Retina (tissue), 1 donor: ENCODE measurements at places on chromosomes 7 and 10.

GRCh38 chr7:142513178-142513955 is 235.9 kb upstream of the PRSS1 start:
- no peak for DNase-seq

DNA sequence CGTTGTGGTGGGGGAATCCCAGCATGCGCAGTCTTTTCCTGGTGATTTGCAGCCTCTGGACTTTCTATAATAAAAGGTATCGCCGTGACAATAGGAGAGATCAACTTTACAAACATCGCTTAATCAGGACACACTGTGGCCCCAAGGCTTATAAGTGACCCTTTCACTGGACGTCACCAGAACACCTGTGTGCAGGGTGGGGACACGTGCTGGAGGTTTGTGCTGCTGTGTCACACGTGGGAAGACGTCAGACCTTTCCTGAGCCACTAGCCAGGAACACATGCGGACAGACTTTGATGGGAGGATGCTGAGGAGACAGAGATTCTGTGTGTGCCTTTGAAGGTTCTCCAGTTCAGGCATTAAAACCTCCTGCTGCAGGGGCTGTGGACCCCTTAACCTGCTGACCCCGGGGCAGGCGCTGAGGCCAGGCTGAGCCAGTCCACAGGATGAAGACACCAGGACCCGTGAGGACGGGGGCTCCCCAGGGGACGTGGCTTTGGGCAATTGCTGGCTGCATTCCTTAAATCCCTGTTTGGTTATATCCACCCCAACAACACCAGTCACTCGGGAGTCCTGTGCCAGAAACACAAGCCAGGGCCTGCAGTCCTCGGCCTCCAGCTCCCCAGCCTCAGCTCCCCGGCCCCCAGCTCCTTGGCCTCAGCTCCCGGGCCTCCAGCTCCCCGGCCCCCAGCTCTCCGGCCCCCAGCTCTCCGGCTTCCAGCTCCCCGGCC is 183.4 kb downstream of the PTPRN2 start:
- DNase-seq, result no peak

GRCh38 chr10:90598513-90598912 is 259.3 kb downstream of the HTR7 start:
- DNase-seq, result no peak

DNA sequence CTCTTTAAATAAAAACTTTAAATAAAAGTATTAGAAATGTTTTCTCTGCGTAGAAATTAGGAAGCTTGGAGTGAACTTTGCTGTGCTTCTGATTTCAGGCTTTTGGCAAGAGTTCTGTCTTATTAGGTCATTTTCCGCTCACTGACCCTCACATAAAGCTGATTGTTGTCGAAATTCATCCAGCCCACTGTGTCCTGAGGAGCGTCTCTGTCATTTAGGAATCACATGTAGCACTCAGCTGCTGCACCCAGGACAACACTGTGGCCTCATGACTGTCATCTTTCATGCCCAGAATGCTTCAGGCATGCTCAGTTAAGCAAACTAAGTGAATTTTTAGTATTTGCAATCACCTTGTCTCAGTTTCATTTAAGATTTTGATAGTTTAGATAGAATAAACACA is 57.8 kb upstream of the MSRB2 start:
- peak; percentile 49 for DNase-seq

DNA sequence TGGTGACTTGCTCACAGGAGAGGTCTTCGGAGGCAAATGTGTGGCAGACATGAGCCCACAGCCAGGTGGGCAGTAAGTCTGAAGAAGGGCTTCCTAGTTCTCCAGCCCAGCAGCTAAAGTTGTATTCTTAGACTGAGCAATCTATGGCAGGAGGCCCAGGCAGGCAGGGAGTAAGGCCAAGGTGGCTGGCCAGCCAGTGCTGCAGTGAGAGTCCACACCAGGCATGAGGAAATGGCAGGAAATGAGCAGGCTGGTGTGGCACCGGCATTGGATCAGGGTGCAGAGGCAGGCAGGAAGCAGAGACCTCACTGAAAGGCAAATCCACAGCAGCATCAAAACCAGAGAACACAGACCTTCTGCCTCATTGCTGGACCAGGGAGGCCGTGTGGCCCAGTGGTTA is 84.6 kb upstream of the PDE1C start:
- DNase-seq, result no peak

DNA sequence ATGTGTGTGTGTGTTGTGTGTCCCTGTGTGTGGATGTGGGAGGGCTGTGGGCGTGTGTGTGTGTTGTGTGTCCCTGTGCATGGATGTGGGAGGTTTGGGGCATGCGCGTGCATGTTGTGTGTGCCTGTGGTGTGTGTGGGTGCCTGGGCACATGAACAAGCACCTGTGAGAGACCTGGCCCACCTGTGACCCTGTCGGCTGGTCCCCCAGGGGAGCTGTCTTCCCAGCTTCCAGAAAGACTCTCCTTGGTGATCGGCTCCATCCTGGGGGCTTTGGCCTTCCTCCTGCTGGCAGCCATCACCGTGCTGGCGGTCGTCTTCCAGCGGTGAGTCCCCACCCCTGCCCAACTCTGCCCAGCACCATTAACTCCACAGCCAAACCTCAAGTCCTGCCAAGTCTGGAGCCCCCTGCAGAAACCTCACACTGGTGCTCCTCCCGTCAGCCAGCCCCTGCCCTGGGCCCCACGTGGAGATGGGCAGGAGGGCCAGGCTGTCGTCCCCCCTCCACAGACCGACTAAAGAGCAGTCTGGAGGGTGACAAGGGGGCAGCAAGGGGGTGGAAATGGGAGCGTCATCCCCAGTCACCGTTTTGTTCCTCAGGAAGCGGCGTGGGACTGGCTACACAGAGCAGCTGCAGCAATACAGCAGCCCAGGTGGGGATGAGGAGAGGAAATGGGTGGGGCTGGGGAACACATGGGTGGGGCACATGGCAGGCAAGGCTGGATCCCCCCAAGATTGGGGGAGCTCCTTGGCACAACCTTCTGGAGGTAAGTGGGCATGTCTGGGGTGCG is 12.7 kb downstream of the EPHB6 start:
- DNase-seq, result no peak

DNA sequence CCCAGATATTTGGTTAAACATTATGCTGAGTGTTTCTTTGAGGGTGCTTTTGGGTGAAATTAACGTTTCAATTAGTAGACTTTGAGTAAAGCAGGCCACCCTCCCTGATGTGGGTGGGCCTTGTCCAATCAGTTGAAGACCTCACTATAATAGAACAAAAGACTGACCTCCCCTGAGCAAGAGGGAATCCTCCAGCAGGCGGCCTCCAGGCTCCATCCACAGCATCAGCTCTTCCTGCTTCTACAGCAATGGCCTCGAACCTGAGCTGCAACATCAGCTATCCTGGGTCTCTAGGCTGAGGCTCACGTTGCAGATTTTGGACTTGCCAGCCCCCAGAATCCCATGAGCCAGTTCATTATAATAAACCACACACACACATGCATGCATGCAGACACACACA is 104.2 kb downstream of the PFKFB3 start:
- DNase-seq, result no peak

- DNase-seq, result no peak
These were observed 993.7 kb upstream of the AUTS2 start for GRCh38 chr7:68604541-68604940.

DNA sequence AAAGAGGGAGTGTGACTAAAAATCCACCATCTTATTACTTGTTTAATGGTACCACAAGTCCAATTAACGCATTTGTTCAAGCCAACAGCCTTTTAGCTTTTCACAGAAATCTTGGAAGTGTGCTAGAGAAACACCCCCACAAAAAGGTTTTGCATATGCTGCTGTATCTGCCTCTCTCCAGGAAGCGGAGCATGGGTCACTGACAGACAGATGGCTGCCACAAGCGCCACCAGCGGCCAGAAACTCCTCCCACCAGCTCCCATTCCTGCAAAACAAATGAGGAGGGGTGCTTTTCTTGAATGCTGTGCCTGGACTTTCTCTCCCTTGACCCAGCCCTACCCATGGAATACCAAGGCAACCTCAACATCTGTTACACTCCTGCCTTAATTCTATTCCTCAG is 176.3 kb upstream of the LRGUK start:
- no peak for DNase-seq

DNA sequence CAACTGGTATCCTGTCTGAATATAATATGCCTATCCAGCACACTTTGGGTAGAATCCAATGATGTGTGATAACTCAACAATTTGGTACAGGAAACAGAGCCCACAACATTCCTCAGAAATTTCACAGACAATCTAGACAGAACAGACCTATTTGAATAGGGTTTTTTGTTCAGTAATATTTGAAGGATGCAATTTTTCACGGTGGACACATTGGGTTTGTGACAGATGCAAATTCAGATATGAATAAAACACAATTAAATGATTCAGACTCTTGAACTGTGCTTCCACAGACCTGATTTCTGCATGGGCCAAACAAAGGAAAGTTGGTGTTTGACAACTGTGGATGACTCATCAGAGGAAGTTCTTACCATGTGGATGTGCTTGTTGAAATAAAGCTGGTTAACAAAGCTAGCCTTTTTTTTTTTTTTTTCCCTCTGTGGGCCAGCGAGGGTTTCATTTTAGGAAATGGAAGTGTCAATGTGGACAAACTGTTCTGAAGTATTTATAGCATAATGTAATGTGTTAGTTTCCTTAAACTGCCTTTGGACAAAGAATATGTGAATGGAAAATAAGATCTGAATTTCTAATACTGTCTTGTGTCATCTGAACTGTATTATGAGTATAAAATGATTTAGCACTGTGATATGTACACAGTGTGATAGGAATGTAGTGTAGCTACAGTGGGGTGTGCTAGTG is 43.2 kb upstream of the FAM133B start:
- DNase-seq, result no peak

GRCh38 chr10:88640186-88640585 is 24.1 kb upstream of the LIPF start:
- no peak for DNase-seq

DNA sequence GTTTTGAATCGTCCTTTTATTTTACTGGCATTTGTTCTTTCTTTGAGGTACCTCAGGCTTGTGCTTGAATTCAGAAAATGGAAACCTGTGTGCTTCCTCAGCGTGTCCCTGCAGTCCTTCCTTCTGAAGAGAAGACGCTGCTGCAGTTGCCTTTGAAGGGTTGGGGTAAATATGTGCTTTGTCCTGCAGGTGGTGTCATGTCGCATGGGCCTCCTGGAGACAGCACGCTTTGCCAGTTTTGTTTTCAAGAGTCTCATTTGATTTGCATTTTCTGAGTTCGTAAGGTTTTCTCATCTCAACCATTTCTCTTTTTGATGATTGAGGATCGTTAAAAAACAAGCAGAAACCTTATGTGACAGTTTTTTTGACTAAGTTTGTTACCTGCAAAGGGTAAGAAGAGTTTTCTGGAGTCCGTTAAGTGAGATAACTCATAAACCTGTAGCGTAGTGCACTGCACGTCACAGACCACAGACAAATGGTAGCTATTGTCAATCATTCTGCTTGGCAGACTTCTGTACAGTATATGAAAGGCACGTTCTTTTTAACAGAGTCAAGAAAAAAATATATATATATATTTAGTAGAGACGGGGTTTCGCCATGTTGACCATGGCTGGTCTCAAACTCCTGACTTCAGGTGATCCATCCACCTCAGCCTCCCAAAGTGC is 57.0 kb downstream of the CDC123 start:
- DNase-seq, result no peak
